ENCODE measurements at places on chromosomes 12 and 14.

DNA sequence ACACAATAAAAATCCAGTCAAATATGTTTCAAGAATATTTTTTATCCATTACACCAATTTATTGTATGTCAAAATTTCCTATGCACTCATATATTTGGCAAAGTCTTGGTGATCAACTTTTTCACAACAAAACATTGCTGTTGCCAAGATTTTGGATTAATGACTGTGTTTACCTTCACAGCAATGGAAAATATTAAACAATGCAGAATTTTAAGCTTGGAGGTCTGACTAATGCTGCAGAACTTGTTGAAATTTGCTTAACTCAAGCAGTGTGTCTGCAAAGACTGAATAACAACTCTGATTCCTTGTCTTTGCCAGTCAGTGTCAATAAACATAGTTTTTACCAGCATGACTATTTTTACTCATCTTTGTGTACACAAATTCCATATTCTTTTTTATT lies 336.4 kb downstream of the CCER1 start:
- DNase-seq, result no peak

- no peak for DNase-seq
Measured at GRCh38 chr12:694734-695503, 31.7 kb upstream of the NINJ2 start.

GRCh38 chr12:131787143-131787660 lies 41.0 kb upstream of the MMP17 start:
- no peak for DNase-seq

DNA sequence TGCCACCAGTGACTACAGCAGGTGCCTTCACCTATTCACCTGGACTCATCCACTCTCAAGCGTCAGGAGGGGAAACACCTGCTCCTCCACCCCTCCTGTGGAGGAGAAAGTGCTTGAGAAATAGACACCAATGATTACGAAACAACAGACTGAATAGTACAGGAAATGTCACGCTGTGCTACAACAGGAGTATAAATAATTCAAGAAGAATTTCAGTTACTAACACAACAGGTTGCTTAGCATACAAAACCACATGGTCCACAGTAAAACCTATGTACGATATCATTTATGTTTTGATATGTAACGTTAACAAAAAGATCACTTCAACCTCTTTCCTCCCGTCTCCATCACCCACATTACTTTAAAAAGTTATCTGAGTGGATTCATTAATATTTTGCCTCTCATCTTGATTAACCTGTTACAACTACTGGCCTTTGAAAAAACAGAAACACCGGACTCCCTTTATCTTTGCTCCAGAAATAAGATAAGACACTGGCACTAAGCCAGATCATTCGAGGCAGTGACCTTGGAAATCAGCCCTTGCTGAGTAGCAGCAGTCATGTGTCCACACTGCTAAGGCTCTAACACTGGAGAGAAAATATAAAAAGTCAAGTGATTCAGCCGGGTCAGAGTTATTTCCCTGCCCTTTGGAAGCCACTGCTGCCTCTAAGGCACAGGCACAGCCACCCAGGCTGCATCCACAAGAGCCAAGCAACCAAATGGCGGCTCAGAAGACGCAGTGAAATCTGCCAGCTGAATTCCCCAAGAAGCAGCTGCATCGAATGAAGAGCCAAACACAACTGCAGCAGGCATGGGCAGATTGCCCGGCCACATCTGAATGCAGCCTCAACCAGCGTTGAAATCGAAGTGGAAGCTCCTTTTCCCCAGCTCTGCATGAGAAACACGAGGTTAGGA lies 40.9 kb downstream of the NT5DC3 start:
- DNase-seq, result peak; percentile 48

GRCh38 chr12:120466560-120467315 lies 2.8 kb downstream of the SRSF9 start:
- DNase-seq, result no peak

- no peak for DNase-seq
Measured at GRCh38 chr14:105774001-105774400, 247.6 kb downstream of the TMEM121 start.

DNA sequence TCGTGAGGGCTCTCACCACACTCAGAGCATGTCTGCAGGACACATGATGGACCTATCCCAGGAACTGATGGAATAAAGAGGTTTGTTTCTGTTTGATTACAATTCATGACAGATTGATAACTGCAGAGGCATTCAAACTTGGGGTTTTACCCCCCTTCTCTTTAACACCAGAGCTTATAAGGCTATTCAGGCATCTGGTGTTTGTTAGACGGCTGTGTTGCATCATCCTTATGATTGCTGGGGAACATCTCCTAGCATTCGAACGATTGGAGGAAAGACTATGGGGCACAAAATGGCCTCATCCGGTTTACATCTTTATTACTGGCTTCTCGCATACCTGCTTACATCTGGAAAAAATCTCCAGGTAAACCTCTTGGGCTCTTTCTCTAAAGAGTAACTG lies 191.8 kb downstream of the MSRB3 start:
- no peak for DNase-seq

DNA sequence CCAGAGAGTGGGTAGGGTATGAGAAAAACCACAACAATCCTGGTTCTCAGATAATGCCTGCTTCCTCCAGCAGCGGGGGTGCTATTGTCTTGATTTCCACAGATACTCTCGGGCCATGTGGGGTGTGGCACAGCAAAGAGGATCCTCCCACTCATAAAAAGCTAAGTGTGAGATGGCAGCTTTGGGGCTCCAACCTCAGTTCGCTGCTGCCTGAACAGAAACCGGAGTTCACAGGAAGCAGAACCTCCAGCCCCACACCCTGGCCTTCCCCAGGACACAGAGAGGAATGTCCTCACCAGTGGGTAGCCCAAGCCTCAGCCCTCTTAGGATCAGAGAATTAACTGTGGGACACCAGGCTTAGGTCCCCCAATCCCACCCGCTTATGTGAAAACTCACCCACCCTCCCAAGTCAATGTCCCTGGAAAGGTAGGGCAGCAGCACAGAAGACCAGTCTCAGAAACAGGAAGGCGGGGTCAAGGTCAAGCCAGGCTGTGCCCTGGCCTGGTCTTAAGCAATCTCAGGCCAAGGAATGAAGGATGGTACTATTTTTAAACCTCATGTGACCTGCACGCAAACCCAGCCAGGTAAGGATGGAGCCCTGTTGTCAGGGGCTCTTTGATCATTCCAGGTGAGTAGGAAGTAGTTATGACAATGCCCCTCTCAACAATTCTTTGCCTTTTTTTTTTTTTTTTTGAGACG lies 9.0 kb downstream of the KCTD10 start:
- DNase-seq, result no peak

DNA sequence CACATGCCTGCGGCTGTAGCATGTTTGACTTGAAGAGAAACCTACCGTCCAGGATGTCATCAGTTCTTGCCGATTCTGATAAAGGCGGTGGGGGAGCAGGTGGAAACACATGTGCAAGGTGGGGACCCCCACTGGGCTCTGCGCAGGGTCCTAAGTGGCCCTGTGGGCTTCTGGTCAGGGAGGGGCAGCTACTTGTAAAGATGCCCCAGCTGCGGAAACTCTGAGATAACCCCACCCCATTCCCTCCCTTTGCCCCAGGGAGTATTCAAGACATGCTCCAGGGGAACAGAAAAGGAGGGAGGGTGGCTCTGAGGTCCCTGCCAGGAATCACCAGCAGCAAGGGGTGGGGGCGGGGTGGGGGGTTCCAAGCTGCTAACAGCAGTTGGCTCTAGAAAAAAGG lies 67.6 kb downstream of the PIWIL1 start:
- DNase-seq, result no peak

GRCh38 chr14:36916668-36917067 lies 255.0 kb downstream of the PAX9 start:
- DNase-seq, result no peak

DNA sequence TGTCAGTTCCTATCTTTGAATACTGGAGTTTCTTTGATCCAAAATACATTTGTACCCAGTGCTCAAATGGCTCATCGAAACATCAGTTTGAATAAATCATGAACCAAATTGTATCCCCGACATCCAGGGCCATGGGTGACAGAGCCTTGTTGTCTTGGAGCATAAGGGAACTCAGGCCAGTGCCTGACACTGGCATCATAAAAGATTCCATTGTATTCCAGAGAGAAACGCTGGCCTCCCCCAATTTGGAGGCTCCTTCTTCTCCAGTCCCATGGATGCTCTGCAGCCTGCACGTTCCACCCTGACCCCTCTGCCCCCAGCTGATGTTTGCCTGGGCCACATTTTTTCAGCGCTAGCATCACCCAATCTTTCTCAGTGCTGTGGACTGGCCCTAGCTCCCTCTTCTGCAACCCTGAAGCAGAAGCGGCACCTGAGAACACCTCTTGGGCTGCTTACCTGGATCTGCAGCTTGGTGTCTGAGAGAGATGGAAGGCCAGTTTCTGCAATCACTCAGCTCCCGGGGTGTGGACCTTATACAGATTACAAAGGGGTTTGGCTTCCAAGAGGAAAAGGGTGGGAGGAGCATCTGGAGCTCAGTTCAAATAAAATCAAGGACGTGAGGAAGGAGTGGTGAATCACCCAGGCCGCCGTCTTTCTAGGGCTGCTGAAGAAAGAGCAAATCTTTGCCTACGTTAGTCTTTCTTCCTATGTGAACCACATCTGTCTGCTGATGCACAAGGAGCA lies at the start of gene RNASE1:
RNASE1 (minus strand) TSS at position 504 of the 744 bp plus-strand sequence. CDS start 776 bp downstream, outside the sequence.
- DNase-seq, result no peak

- DNase-seq, result no peak
Measured at GRCh38 chr12:94553130-94553519, 93.5 kb upstream of the CEP83 start.

- peak; percentile 41 for DNase-seq
Measured at GRCh38 chr12:130916241-130916911, 37.3 kb upstream of the ADGRD1 start.

DNA sequence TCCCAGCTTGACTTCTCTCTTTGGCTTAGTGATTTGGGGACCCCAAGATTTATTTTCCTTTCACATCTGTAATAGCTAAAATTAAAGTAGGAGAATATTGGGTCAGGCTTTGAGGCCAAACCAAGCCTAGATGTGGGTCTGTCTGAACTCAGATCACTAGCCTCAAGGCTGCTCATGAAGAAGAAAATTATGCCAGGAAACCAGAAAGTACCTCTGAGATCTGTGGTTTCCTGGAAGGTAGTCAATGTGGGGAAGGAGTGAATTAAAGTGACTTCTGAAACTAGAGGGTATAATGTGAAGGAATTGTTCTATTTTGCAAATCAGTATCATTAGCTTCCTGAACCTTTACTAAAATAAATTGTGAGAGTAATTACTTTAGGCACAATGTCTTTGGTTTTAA lies 13.4 kb upstream of the CLEC12A start:
- DNase-seq, result no peak

GRCh38 chr12:79162147-79162772 lies 297.7 kb downstream of the SYT1 start:
- DNase-seq, result no peak

- DNase-seq, result no peak
Measured at GRCh38 chr12:59010118-59010517, 89.8 kb upstream of the LRIG3 start.

DNA sequence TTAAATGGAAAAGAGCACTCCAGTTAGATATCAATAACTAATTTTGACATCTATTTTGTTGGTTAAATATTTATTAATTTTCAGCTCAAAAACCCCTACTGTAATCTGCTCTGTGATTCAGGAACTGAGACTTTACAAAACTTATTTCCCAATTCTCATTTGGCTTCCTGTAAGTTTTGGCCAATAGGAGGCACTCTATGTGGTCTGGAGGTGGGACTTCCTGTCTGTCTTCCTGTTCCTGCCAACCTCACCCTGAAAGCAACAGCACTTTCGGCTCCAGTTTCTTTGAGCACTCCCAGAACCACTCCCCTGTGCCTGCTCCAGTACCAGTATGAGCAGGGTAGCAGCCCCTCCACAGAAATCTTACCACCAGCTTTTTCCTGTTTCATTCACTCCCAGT lies 1027.0 kb downstream of the VRK1 start:
- no peak for DNase-seq

DNA sequence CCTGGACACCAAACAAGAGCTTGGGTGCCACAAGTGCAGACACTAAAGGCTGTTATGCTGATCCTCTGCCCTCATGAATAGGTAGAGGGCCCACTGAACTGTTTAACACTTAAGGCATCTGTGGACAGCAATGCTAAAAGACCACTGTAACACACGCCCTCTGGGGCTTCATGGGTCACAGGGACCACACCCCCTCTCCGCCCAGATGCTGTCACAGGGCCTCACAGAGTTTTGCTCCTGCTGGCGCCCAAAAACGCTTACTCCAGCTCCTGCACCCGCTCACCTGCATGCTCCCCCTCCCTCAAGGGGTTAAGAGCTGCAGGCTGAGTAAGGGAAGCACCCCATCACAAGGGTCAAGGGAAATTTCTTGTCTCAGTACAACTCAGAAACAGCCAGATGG lies 141.8 kb upstream of the NUDT4 start:
- no peak for DNase-seq

Measured in NCI-H1436 treated with DMSO at 0.1 percent for 48 hours (cell line).